ENCODE measurements at places on chromosomes 12 and 14.

GRCh38 chr12:52120951-52121823, 41.7 kb downstream of the SMIM41 start:
- no peak for ATAC-seq

GRCh38 chr12:54596526-54596946, 8.1 kb upstream of the PPP1R1A start:
- peak; percentile 32 for ATAC-seq

GRCh38 chr14:75174066-75174465, 2.3 kb downstream of the TMED10 start:
- ATAC-seq: no peak

DNA sequence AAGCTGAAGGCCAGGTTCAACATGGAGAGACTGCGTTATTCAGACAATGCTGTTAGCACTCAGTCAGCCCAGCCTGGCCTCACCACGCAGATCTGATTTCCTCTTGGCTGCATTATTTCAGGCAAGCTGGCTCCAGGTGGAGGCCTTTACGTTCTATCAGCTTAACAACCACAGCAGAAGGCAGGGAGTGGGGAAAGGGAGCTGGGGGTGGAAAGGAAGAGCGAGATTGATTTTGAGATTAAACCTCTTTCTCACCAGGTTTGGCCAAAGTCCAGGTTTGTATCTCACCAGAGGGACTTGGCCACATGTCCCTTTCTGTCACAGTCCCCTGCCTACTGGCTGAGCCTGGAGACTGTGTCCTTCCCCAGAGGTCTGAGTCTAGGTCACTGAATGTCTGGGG, 543.7 kb upstream of the TMEM132C start:
- ATAC-seq: no peak

DNA sequence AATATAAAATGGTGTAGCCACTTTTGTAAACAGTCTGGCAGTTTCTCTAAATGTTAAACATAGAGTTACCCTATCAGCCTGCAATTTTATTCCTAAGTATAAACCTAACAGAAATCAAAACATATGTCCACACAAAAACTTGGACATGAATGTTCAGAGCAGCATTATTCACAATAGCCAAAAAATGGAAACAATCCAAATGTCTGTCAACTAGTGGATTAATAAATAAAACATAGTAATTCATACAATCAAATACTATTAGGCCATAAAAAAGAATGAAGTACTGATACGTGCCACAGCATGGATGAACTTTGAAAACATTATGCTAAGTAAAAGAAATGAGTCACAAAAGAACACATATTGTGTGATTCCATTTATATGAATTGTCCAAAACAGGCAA, 196.5 kb downstream of the NUAK1 start:
- ATAC-seq: no peak

DNA sequence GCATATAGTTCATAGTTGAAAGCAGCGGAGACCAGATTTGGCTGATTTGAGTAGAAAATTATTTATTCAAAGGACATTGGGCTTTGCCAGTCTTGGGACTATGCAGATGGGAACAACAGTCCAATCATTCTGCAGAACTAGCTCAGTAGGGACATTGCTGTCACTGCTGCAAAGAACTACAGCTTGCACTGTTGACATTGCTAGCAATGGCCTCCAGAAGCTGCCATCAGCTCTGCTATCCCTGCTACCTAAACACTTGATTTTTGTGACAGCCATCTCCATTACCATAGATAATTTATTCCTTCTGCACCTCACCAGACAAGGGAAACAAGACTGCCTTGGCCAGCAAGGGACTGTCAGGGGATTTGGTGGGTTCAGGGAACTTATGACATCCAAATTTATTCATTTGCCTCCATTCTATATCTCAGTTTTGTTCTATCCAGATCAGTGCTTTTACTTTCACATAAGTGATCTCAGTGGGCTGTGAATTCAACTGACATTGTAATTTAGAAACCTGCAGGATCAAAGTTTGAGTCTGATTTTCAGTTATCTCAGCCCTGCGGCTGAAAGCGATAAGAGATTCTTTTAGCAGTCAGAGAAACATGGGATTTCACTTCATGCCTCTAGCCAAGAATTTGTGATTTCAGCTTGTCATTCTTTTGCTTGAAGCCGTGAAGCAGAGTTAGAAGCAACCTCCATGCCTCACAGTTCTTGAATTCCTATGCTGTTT, 136.7 kb upstream of the FBXO33 start:
- ATAC-seq: no peak

DNA sequence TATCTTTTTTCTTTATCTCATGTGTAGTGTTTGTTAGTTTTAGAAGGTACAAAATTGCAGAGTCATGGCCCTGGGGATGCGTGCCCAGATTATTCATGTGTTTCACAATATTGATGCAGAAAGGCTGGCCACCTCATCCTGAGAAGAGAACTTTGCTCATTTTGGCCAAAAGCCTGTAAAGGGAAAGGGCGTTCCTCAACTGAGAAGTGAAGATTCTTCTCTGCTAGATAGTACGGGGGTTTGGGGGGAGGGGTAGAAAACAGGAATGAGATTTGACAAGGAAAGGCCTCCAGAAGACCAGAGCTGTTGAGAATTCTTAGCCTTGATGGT, 1.7 kb downstream of the MGST1 start:
- ATAC-seq: no peak

GRCh38 chr14:68333262-68333661, 459.6 kb downstream of the ZFP36L1 start:
- ATAC-seq: no peak

DNA sequence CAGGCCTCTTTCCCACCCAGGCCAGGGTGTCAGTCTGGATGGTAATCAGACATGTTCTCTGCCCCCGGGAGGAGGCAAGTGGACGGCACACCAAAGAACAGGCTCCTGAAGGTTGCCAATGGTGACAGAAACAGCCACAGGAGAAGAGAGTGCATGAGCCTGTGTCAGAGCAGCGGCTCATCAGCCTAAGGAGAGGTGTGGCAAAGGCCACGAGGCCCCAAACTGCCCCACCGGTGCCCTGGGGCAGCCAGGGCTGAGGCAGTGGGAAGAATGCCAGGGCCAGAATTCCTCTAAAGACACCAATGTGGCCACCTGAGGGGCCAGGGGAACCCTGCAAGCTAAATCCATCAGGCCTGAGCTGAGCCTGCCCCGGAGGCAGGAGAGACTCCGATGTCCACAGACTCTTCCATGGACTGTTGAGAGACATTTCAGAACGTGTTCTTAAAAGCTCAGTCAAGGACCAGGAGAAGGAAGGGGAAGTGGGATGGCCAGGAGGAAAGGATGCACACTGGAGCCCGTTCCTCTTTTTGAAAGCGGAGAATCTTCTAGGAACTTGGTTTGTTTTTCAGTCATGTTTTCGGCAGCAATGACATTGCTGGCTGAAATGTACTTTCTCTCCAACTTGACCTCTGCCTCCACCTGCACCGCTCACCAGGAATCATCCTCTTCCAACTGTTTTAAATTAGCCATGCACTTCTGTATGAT, 176.3 kb upstream of the FKBP4 start:
- no peak for ATAC-seq

GRCh38 chr12:54372113-54372806, 8.0 kb upstream of the GPR84 start:
- ATAC-seq: no peak

DNA sequence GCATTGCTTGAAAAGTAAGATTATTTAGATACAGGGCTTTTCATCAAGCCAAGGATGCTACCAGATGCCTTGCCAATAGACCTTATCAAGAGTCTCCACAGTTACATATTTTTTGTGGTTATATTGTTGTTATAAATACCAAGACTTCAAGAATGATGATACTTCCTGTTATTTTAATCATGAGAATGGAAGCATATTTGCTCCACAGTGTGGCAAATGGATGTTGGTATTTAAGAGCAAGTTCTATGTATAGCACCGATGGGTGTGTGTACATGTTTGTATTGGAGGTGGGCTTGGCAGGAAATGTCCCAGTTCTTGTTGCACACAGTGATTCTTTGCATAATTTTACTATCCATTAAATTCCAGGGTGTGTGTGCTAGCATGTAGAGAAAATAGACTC, 4.4 kb upstream of the NID2 start:
- no peak for ATAC-seq

GRCh38 chr14:31718585-31718984, 157.4 kb downstream of the NUBPL start:
- ATAC-seq: no peak

- no peak for ATAC-seq
Measured at GRCh38 chr12:94089891-94090290, 58.5 kb upstream of the PLXNC1 start.

- no peak for ATAC-seq
Measured at GRCh38 chr12:115267891-115268290, 583.9 kb upstream of the TBX3 start.

- ATAC-seq: no peak
Measured at GRCh38 chr12:62933220-62933601, 1.7 kb downstream of the PPM1H start.

- ATAC-seq: no peak
Measured at GRCh38 chr14:47040550-47040949, 389.0 kb upstream of the RPL10L start.

GRCh38 chr14:80260645-80261044, 49.3 kb upstream of the DIO2 start:
- no peak for ATAC-seq

DNA sequence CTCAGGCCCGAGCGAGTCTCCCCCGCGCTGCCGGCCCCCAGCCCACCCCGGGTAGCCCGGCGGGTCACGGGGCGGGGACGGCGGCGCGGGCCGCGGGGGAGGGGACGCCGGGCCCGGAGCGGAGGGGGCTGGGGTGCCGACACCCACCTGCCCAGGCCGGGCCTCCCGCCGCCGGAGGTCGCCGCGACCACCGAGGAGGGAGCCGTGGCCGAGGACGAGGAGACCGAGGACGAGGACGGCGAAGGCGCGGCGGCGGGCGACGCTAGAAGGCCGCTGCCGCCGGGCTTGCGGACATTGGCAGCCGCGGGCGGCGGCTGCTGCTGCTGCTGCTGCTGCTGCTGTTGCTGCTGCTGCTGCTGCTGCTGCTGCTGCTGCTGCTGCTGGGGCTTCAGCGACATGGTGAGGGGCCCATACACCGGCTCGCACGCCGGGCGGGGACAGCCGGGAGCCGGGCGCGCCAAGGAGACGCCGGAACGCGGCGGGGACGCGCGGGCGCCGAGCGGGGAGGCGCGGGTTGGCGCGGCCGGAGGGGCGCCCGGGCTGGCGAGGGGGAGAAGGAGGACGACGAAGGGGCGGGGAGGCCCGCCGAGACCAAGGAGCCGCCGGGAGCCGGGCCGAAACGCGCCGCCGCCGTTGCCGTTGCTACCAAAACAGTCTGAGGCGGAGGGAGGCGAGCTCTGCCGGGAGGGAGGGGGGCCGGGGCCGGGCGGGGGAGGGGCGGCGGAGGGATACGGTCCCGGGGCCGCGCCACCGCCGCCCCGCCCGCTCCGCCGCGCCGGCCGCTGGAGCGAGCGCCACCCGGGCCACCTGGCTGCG, at the start of gene ATXN2:
TSS of gene ATXN2 (minus strand) at position 679 of the 816 bp plus-strand sequence. CDS start at position 398, 281 bp downstream.
- peak; percentile 57 for ATAC-seq
